GM12878 (cell line): ENCODE measurements at places on chromosomes 4 and X.

GRCh38 chr4:14386196-14386595 lies 616.1 kb upstream of the CPEB2 start:
- no peak overlapping the region for H3K27ac ChIP-seq
- DNase-seq, result no peak
- H3K4me1 ChIP-seq, result no peaks in the 10 kb centered on the region
- H3K36me3 ChIP-seq, result no peaks in the 10 kb centered on the region

DNA sequence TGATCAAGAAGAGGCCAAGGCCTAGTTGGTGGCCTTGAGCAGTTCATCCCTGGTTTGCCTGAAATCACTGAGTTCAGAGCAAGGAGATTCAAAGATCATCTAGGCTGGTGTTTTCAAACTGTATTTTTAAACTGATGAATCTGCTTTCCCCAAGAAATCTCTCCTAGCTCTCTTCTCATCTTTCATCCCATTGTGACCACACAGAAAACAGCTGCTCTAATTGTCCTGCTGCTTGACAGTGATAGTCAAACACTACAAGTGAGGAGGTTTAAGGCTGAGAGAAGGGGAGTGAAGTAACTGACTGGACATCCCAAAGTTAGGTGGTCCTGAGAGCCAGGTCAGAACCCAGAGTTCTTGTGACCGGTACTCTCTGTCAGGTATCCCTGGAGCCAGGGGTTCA lies 91.5 kb downstream of the LNX1 start:
- H3K27me3 ChIP-seq, result no peaks in the 10 kb centered on the region
- DNase-seq, result no peak
- H3K27ac ChIP-seq, result no peak overlapping the region
- H3K4me3 ChIP-seq, result no peak overlapping the region
- H3K4me1 ChIP-seq, result no peaks in the 10 kb centered on the region

DNA sequence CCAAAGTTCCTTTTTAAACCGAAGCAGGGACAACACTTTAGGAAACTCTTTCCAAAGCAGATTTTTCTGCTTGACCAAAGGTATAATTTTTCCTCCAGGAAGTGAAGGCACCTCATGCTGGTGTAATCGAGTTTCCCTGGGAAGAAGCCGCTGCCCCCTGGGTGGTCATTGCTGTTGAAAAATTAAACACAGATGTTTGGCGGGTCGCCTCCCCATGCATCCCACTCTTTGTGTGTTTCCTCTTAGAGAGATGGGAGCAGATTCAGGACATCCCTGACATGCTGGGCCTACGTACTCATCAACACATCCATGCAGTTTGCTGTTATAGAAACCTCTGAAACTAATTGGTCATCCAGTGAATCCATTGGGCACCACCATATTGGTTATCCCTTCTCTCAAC lies 179.2 kb upstream of the HCCS start:
- DNase-seq, result no peak
- no peaks in the 10 kb centered on the region for H3K27me3 ChIP-seq
- no peaks in the 10 kb centered on the region for H3K36me3 ChIP-seq
- H3K4me1 ChIP-seq, result no peaks in the 10 kb centered on the region
- H3K4me3 ChIP-seq, result no peak overlapping the region

DNA sequence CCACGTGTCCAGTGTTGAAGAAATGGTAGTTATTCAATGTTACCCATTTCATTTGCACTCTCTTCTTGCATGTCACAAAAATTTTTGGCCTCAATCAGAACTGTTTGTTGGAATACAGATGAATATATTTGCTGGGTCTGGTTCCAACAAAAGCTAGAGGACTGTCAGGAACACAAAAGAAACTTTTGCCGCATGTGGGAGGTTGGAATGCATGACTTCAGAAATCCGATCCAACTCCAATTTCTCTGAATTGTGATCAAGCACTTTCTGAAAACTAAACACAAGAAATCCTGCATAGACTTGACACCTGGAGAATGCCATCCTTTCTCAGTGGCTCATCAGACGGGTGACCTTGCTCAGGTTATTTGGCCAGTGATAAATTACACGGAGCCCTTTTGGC lies 15.4 kb downstream of the SETD7 start:
- no peaks in the 10 kb centered on the region for H3K36me3 ChIP-seq
- no peak overlapping the region for H3K4me3 ChIP-seq
- no peak for DNase-seq

GRCh38 chr4:1582227-1582626 lies 101.9 kb downstream of the FAM53A start:
- no peak for DNase-seq
- no peak overlapping the region for H3K4me3 ChIP-seq
- no peak overlapping the region for H3K27ac ChIP-seq
- no peaks in the 10 kb centered on the region for H3K4me1 ChIP-seq
- H3K36me3 ChIP-seq, result no peaks in the 10 kb centered on the region

DNA sequence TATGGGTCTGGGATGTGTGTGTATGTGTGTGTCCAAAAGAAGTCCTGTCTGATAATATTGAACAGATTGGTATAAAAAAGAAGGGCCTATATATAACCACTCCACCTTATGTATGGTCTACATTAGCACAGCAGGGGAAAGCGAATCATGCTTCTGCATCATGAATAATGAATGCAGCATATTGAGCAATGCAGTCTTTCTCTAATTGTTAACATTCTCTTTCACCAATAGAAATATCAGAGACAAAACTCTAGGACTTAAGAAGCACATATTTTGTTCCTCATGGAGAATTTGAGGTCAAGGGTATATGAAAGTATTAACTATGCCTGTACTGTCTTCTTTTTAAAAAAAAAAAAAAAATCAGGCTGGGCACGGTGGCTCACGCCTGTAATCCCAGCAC lies 264.3 kb upstream of the NOCT start:
- no peak for DNase-seq
- H3K4me1 ChIP-seq, result no peaks in the 10 kb centered on the region
- no peak overlapping the region for H3K4me3 ChIP-seq
- no peaks in the 10 kb centered on the region for H3K36me3 ChIP-seq

DNA sequence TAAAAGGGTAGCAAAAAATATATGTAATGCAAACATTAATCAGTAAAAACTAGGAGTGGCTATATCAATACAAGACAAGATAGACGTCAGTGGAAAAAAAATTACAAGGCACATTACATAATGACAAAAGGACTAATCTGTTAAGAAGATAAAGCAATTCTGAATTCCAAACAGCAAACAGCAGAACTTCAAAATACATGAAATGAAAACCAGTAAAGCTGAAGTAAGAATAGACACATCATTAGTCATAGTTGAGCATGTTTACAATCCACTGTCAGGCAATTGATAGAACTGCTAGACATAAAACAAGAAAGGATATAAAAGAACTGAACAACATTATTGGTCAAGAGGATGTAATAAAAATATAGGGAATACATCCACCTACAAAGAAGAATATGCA lies 12.2 kb downstream of the SULT1B1 start:
- no peak for DNase-seq
- H3K4me1 ChIP-seq, result no peaks in the 10 kb centered on the region
- no peaks in the 10 kb centered on the region; the same call in none of the 2 replicates for H3K27me3 ChIP-seq
- no peak overlapping the region for H3K27ac ChIP-seq

DNA sequence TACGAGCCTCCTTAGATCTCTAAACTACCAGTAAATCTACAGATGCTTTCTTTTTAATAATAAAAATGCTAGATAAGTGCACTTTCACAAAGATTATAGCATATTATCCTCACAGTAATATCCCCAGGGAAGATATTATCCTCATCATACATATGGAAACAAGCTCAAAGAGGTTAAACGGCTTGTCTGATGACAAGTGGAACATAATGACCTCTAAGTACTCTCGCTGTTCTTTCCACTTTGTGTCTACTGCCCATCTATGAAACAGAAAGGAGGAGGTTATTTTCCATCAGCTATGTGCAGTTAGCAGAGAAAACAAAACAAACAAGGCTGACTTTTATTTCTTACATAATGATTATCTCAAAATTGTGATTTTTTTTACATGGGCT lies 42.8 kb upstream of the PRDM8 start:
- no peaks in the 10 kb centered on the region for H3K4me1 ChIP-seq
- no peak for DNase-seq
- no peak overlapping the region for H3K27ac ChIP-seq
- H3K36me3 ChIP-seq, result no peaks in the 10 kb centered on the region
- H3K27me3 ChIP-seq, result no peaks in the 10 kb centered on the region
- H3K4me3 ChIP-seq, result no peak overlapping the region

GRCh38 chr4:29970626-29971025 lies 749.5 kb upstream of the PCDH7 start:
- H3K27me3 ChIP-seq, result no peaks in the 10 kb centered on the region
- no peak overlapping the region for H3K27ac ChIP-seq
- no peaks in the 10 kb centered on the region for H3K36me3 ChIP-seq
- no peaks in the 10 kb centered on the region for H3K4me1 ChIP-seq

GRCh38 chrX:43064096-43064495 lies 286.1 kb upstream of the PPP1R2C start:
- H3K4me1 ChIP-seq, result no peaks in the 10 kb centered on the region
- no peak overlapping the region for H3K27ac ChIP-seq
- no peak for DNase-seq
- H3K4me3 ChIP-seq, result no peak overlapping the region
- H3K36me3 ChIP-seq, result no peaks in the 10 kb centered on the region

DNA sequence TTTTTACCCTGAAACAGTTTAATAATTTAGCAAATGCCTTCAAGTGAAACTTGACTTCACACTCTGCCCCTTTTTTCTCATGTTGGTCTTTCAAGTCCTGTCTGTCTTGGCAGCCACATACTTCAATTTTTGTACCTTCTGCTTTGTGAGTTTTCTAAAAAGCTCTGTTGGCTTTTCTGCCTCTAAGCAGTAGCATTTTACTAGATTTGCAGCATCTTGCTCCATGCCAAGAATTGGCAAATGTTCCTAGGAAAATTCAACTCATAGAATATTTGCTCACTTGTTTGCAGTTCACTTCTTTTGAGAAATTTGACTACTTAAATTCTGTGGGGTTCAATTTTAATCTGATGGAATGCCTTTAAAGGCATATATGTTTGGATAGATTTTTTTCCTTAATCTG lies 59.2 kb downstream of the FAM47A start:
- no peak for DNase-seq
- H3K4me1 ChIP-seq, result no peaks in the 10 kb centered on the region
- no peak overlapping the region for H3K4me3 ChIP-seq
- H3K27ac ChIP-seq, result no peak overlapping the region
